ENCODE measurements at places on chromosomes 7 and 10.

GRCh38 chr10:122301811-122302115, 30.7 kb downstream of the BTBD16 start:
- DNase-seq = no peak

GRCh38 chr10:123463698-123464097, 202.5 kb upstream of the GPR26 start:
- DNase-seq = no peak

DNA sequence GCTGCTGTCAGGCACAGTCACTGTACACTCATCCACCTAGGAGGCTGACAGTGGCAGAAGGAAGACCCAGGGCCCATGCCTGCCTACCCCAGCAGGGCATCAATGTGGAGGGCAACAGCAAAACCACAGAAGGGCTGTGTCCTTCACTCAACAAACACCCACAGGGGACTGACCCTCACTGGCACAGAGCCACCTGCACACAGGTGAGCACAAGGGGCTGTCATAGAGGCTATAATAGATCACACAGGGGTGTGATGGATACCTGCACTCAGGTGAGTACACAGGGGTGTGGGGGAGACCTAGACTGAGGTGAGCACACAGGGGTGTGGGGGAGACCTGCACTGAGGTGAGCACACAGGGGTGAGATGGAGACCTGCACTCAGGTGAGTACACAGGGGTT, 132.8 kb upstream of the TCERG1L start:
- no peak for DNase-seq

- DNase-seq = no peak
These were observed 143.3 kb downstream of the PKD1L1 start for GRCh38 chr7:47804767-47805545.

- DNase-seq = no peak
These were observed 85.9 kb upstream of the LEP start for GRCh38 chr7:128155100-128155740.

DNA sequence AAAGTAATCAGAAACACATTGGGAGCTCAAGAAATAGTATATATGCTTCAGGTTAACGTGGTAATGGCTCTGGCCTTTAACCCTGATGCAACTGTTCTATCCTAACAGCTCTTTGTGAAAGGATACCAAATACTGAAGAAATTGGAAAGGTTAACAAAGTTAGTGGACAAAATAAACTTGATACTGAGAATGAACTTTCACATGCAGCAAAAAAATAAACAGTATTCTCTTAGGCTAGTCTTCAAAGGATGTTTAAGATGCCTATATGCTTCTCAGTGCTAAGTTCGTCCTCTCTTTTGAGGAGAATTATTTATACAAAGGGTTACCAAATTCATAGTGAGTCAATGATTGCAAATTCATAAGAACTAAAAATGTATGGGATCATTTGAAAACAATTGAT, 256.2 kb upstream of the FERD3L start:
- DNase-seq = no peak

- no peak for DNase-seq
These were observed 199.9 kb upstream of the FAM3C start for GRCh38 chr7:121595758-121596696.

GRCh38 chr10:11643039-11643438, 31.6 kb upstream of the USP6NL start:
- DNase-seq = no peak

GRCh38 chr7:17300012-17300411, 1.6 kb downstream of the AHR start:
- DNase-seq = no peak

DNA sequence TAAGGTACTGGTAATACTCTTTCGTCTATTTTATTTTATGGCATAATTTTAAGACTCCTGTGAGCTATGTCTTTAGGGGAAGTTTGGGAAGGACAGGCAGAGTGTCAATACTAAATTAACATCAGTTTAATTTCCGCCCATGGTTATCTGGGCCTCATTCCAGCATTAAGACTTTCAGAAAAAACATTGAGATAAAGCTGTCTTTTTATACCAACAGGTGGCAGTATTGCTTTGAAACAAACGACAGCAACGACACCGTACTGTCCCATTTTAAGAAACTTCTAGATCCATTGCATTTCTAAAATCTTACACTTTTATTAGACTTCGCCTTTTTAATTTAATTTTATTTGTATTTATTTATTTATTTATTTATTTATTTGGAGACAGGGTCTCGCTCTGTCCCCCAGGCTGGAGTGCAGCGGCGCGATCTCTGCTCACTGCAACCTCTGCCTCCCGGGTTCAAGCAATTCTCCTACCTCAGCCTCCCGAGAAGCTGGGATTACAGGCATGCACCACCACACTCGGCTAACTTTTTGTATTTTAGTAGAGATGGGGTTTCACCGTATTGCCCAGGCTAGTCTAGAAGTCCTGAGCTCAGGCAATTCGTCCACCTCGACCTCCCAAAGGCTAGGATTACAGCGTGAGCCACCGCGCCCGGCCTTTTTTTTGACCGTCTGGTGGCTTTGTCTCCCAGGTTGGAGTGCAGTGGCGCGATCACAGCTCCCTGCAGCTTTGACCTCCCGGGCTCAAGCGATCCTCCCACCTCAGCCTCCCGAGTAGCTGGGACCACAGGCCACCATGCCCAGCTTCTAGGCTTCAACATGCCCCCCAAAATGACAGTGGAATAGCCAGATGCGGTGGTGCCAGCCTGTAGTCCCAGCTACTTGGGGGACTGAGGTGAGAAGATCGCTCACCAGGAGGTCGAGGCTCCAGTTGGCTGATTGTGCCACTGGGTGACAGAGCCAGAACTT, 78.7 kb upstream of the C1GALT1 start:
- no peak for DNase-seq

DNA sequence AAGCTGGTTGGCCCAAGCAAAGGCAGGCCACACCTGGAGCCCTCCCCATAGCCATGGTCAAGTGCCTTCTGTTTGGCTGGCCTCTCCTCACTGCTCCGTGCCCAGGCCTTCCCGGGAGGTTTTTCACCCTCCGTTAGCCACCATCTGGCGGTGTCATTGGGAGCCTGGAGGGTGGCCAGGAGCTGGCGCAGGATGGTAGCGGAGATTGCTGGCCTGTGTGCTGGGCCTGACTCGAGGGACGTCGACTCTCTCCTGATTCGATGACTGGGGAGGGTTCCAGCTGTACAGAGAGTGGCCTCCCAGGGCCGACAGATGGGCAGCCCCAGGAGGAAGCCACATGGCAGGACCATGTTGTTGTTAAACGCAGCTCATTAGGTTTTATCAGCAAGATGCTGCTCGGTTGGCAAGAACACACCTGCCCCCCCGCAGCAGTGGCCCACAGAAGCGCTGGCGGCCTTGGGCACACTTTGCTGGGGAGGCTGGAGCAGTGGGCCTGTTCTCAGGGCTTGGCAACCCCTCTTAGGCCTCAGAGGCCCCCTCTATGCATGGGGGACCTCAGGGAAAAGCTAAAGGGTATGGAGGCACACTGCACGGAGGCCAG, 64.0 kb upstream of the CACUL1 start:
- DNase-seq = no peak

GRCh38 chr7:25305831-25306230, 77.5 kb upstream of the NPVF start:
- DNase-seq = no peak

GRCh38 chr7:129933627-129934026, 19.1 kb downstream of the UBE2H start:
- DNase-seq = no peak

DNA sequence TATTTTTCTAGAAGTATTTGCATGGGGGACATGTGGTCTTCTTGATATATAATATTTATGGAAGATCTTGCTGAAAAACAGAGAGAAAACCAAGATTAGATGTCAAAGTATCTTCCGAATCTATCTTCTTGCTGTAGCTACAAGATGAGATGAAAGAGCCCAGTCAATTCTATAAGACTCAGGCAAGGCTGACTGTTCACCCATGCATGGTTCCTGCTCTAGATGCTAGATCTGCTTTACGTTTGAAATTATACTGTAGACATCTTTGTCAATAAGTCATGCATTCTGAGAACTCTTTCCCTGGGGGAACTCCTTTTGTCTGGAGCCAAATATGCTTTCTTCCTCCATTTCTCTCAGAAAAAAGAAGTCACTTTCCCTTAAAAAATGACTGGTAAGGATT, 1292.0 kb downstream of the XPNPEP1 start:
- no peak for DNase-seq

DNA sequence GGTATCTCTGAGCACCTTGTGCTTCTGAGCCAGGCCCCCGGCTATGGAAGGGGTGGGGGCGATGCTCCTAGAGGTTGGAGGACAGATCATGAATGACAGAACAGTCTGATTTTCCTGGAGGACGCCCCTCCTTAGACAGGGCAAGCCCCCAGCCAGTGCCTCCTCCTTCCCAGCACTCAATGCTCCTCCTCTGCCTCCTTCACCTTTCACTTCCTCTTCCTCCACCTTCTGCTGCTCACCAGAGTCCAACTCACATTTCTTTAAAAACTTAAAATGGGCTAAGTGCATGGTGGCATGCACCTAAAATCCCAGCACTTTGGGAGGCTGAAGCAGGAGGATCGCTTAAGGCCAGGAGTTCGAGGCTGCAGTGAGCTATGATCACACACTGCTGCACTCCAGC, 71.1 kb upstream of the CUX1 start:
- no peak for DNase-seq

- DNase-seq = no peak
These were observed 214.0 kb upstream of the LRGUK start for GRCh38 chr7:133912916-133913697.

GRCh38 chr10:122949296-122949695, 4.7 kb downstream of the C10orf88 start:
- no peak for DNase-seq

DNA sequence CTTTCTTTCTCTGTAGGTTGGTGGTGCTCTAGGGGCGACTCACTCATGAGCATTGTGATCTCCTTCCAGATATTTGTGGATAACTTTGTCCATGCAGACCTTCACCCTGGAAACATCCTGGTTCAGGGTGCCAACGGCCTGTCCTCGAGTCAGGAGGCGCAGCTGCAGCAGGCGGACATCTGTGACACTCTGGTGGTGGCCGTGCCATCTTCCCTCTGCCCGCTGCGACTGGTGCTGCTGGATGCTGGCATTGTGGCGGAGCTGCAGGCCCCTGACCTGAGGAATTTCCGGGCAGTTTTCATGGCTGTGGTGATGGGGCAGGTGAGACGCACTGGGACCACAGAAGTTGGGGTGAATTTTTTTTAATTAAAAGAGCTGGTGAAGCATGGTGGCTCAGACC, 9.6 kb upstream of the NDUFB2 start:
- DNase-seq = no peak

GRCh38 chr7:4271716-4272015, 410.4 kb upstream of the FOXK1 start:
- DNase-seq = no peak

- no peak for DNase-seq
These were observed 132.2 kb downstream of the PRKG1 start for GRCh38 chr10:51206500-51206899.

DNA sequence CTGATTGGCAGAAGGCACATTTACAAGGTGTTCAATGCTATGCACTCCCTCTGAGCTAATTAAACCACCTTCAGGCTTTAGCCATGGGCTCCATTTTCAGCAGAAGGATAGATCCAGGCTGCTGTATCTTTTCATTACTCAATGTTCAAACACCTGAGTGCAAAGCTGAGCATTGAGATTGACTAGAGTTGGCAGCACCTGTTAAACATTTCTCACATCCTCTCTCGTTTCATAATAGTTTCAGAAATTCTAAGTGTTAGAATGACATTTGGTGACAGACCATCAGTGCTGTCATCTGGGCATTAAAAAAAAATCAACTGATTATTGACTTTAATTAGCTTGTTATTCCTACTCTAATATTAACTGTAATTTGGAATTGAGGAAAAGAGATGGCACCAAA, 187.1 kb upstream of the SEMA3E start:
- DNase-seq = no peak

DNA sequence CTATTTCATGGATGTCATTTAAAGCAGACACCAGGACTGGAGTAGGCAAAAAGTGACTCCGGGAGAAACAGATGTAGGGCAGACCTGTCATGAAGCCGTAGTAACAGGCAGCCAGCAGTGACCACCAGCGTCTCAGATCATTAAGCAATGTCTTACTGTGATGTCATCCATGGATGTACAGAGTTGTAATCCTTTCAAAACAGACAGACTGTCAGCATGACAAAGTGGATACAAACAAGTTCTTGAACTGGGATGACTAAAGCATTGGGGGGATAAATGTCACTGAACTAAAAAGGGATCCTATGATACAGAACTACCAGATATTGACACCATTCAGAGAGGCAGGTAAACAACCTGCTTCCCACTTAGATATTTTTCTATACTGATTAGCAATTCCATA, 675.5 kb downstream of the PARD3 start:
- no peak for DNase-seq

- DNase-seq = no peak
These were observed 4.1 kb downstream of the KCNIP2 start for GRCh38 chr10:101839416-101840063.

GRCh38 chr7:129041142-129042085, 13.5 kb downstream of the TNPO3 start:
- DNase-seq = no peak

DNA sequence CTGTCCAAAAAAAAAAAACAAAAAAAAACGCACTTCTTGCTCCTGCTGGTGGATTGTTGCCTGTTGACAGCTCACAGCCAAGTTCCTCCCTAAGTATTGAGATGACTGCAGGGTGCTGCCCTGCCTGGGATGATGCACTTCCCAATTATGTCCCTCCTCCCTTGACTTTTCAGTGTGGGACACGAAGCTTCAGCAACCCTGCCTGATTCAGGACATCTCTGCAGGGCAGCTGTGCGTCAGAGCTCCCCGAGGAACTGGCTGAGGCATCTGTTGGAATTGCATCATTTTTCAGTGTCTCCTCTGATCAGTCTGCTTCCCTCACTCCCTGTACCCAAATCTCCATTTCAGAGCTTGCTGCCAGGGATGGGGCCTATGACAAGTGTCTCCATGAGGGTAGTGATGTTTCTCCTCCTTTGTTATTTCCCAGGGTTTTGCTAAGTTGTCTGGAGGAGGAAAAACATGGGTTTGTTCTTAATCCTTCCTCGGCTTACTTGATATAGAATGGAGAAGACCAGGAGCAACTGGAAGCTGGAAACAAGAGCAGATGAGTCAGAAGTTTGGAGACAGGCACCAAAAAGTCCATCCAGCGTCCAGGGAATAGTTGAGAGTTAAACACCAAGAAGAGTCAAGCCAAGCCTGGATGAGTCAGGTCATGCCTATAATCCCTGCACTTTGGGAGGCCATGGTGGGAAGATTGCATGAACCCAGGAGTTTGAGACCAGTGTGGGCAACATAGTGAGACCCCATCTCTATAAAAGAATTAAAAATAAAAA, 355.1 kb downstream of the GALNT17 start:
- no peak for DNase-seq

- no peak for DNase-seq
These were observed 100.8 kb upstream of the STK17A start for GRCh38 chr7:43481902-43482678.
